Hindlimb muscle (tissue), 1 donor: ENCODE measurements at places on chromosomes 4 and X. TPM values are rescaled to one million over a fixed set of nuclear protein-coding genes. Genes with fewer than 3 reads are reported as not detected.

The FRAS1 gene
- polyA plus RNA-seq, result 4.6 TPM

The GLRB gene
- 6.5 TPM for polyA plus RNA-seq

The POF1B gene
- 0.23 TPM for polyA plus RNA-seq

The SNX12 gene
- polyA plus RNA-seq, result 47.0 TPM

The ADGRL3 gene
- polyA plus RNA-seq, result 21.0 TPM

The EVC gene
- polyA plus RNA-seq, result 17.2 TPM

The PNMA6A gene
- polyA plus RNA-seq, result 2.5 TPM

The GALNTL6 gene
- polyA plus RNA-seq, result 2.9 TPM

The ARHGAP6 gene
- 12.8 TPM for polyA plus RNA-seq

The RBM46 gene
- polyA plus RNA-seq, result 0.22 TPM

The KDR gene
- 49.7 TPM for polyA plus RNA-seq

The S100G gene
- polyA plus RNA-seq, result not detected

The KLB gene
- 0.50 TPM for polyA plus RNA-seq

The ASMT gene
- 0.19 TPM for polyA plus RNA-seq

The SPACA5 gene
- not detected for polyA plus RNA-seq

The VCX3B gene
- not detected for polyA plus RNA-seq

The UGT2B15 gene
- polyA plus RNA-seq, result not detected

The IBSP gene
- not detected for polyA plus RNA-seq

The TEX13C gene
- polyA plus RNA-seq, result not detected

The USP51 gene
- polyA plus RNA-seq, result 3.5 TPM

The MAGEA8 gene
- 0.10 TPM for polyA plus RNA-seq

The GPRASP3 gene
- polyA plus RNA-seq, result 8.0 TPM

The P2RY10 gene
- 0.54 TPM for polyA plus RNA-seq

The SPANXB1 gene
- polyA plus RNA-seq, result not detected

The ERCC6L gene
- 1.6 TPM for polyA plus RNA-seq

The PFKFB1 gene
- 1.1 TPM for polyA plus RNA-seq

The STK26 gene
- polyA plus RNA-seq, result 50.1 TPM

The TMSB15A gene
- 9.6 TPM for polyA plus RNA-seq

The CSN1S1 gene
- polyA plus RNA-seq, result not detected

The MAGEA2B gene
- polyA plus RNA-seq, result not detected

The P2RY4 gene
- polyA plus RNA-seq, result 0.25 TPM

The XAGE2 gene
- polyA plus RNA-seq, result not detected

The PASD1 gene
- polyA plus RNA-seq, result 0.18 TPM

The DCAF8L2 gene
- polyA plus RNA-seq, result not detected

The LRIT3 gene
- polyA plus RNA-seq, result 0.46 TPM
